ENCODE measurements at places on chromosomes 1 and 21.

- DNase-seq: no peak
These were observed 8.3 kb downstream of the DNAI4 start for GRCh38 chr1:66916320-66916719.

GRCh38 chr1:17194615-17195528 is 10.1 kb upstream of the PADI1 start:
- no peak for DNase-seq

- no peak for DNase-seq
These were observed 17.6 kb upstream of the IFI6 start for GRCh38 chr1:27689423-27690173.

GRCh38 chr1:6591222-6591621 is 11.4 kb downstream of the ZBTB48 start:
- no peak for DNase-seq

DNA sequence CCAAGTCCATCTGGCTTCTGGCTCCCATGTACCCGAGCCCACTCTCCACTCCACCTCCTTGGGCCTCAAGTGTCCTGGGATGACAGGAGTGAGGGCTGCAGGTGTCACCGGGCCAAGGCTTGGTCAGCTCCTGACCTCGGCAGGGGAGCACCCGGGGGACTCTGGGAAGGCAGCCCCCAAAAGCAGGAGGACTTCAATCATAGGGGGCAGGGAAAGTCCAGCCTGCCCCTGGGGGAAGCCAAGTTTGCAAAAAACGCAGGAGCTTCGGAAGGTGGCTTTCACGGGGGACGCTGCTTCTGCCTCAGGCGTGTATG is 56.8 kb downstream of the KCNAB2 start:
- DNase-seq: no peak

- DNase-seq: no peak
These were observed 378.9 kb downstream of the DUSP10 start for GRCh38 chr1:221363039-221363438.
